ENCODE measurements at places on chromosomes 5 and 9. TPM values are rescaled to one million over a fixed set of nuclear protein-coding genes. Genes with fewer than 3 reads are reported as not detected.

DNA sequence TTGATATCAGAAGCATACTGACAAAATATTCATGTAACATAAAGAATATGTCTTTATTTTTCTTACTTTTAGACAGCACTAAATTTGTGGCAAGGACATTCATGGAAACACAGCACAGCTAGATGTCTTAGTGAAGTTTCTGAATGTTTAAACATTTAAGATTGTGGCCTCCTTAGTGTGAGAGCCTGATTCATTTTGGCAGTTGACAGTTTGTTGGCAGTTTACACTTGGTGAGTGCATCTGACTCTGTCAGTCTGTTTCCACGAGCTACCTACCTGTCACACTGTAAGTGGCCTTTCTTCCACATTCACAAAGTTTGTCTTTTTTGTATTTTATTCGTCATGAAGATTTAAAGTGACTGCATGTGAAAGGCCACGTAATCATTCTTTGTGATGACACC lies 436.8 kb downstream of the TUSC1 start:
- H3K27ac ChIP-seq: no peak overlapping the region
- no peak overlapping the region for H3K4me3 ChIP-seq
- DNase-seq: no peak
- H3K36me3 ChIP-seq: no peaks in the 10 kb centered on the region

The CNOT8 gene
- total RNA-seq: 121 TPM

- H3K27me3 ChIP-seq: no peaks in the 10 kb centered on the region
- no peak overlapping the region for H3K27ac ChIP-seq
- H3K4me1 ChIP-seq: peaks cover 6% of the 10 kb centered on the region
- no peak overlapping the region for H3K4me3 ChIP-seq
Measured at GRCh38 chr9:99018653-99019052, 74.9 kb downstream of the COL15A1 start.

The MCIDAS gene
- not detected for total RNA-seq

Data from CD4-positive, CD25-positive, alpha-beta regulatory T cell (primary cell).